ENCODE measurements at places on chromosomes 7 and 10.

DNA sequence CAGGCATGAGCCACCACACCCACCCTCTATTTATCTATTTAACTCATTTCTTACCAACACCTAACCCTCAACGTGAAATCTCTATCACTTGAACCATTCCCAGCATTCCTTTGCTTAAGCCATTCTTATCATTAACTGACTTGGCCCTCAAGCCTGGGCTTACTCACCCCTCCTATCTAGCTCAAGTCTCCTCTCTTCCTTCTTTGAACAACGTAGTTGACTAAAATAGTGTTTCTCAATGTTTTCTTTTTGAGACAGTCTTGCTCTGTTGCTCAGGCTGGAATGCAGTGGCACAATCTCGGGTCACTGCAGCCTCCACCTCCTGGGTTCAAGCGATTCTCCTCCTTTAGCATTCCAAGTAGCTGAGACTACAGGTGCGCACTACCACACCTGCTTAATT is 7.0 kb downstream of the ANXA7 start:
- no peak for DNase-seq
- no peak overlapping the region for H3K4me3 ChIP-seq
- H3K27me3 ChIP-seq: no peaks in the 10 kb centered on the region
- peaks cover 30% of the 10 kb centered on the region for H3K36me3 ChIP-seq

DNA sequence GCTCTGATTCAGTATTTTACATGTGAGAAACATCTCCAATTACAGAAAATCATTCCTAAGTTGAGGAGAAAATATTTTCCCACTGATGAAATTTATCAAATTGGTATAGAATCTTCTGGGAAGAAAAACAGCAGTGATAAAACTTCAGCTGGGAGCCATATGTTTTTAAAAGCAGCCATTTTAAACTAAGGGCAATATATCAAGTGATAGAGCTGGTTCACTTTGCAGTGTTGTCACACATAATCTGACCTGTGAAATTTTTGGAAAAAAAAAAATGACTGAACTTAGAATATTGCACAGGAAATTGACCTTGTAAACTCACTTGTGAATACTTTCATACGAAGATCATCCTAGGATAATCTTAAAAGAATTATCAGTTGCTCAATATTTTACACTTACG is 10.5 kb upstream of the EZH2 start:
- no peak for DNase-seq
- H3K4me3 ChIP-seq: no peak overlapping the region
- no peak overlapping the region for H3K27ac ChIP-seq
- no peaks in the 10 kb centered on the region for H3K36me3 ChIP-seq
- H3K27me3 ChIP-seq: no peaks in the 10 kb centered on the region
- no peaks in the 10 kb centered on the region for H3K4me1 ChIP-seq

DNA sequence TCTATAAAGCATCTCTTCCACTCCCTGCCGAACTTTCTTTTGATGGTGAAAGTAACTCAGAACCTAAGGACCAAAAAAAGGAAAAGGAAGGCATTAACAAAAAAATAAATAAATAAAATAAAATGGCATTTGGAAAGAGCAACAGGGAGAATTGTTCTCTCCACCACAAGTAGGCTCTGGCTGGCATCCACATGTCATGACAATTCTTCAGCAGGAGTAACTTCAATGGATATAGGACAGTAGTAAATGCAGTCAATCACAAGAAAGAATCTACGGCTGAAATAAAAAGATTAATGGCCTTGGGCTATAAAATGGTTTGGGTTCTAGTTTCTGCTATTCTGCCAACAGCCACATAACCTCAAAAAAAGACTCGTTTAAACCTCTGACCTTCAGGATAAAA is 23.9 kb downstream of the NCAPG2 start:
- no peak for DNase-seq
- peaks cover 27% of the 10 kb centered on the region for H3K36me3 ChIP-seq
- no peak overlapping the region for H3K4me3 ChIP-seq
- no peak overlapping the region for H3K27ac ChIP-seq

GRCh38 chr7:91180746-91181145 is 83.5 kb upstream of the FZD1 start:
- peaks cover 10% of the 10 kb centered on the region for H3K4me1 ChIP-seq
- H3K27me3 ChIP-seq: no peaks in the 10 kb centered on the region
- H3K27ac ChIP-seq: no peak overlapping the region
- no peaks in the 10 kb centered on the region for H3K36me3 ChIP-seq
- no peak for DNase-seq
- H3K4me3 ChIP-seq: no peak overlapping the region

Data from MCF 10A (cell line).